Adrenal gland (tissue), 19 donors: ENCODE measurements at places on chromosomes 7 and 10. TPM values are rescaled to one million over a fixed set of nuclear protein-coding genes. Genes with fewer than 3 reads are reported as not detected.

EIF5AL1 gene
- total RNA-seq = 0.20 TPM

WDR86 gene
- total RNA-seq = 3.5 TPM

COL13A1 gene
- 1.1 TPM for total RNA-seq

DNA sequence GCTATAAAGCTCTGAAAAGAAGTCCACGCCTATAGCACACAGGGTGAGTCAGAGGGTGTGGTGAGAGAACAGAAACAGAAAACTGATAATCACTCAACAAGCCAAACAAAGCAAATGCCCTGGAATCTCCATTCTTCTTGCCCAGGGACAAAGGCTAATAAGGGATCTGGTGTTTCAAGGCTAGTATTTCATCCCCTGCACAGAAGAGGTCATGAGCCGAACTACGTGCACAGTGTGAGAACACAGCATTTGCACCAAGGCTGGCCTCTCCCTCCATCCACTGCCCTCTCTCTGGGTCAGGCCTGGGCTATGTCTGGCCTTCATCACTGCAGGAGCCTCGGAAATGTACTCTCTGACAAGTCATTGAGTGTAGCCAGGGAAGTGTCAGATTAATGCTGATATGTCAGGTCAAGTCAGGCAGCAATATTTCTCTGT lies 42.7 kb downstream of the PRR15 start:
- DNase-seq = peak; percentile 65

DNA sequence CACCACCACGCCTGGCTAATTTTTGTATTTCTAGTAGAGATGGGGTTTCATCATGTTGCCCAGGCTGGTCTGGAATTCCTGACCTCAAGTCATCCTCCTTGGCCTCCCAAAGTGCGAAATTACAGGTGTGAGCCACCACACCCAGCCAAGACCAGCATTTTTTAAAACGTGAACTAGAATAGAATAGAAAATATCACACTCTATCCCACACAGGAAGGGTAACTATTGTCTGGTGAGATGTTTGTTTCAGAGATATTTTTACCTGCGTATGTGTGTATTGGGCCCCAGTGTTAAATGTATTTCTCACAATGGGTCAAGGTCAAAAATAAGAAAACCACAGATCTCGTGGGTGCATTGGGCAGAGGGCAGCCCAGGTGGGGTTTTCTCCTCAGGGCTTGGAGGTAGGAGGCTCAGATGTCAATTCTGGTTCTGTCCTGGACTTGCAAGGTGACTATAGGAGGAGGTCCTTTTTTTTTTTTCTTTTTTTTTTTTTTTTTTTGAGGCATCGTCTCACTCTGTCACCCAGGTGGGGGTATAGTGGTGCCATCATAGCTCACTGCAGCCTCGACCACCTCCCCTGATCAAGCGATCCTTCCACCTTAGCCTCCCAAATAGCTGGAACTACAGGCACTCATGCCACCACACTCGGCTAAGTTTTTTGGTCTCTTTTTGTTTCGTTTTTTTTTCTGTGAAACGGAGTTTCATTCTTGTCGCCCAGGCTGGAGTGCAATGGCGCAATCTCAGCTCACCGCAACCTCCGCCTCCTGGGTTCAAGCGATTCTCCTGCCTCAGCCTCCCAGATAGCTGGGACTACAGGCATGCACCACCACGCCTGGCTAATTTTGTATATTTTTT lies 19.0 kb downstream of the SH2B2 start:
- DNase-seq = no peak

- no peak for DNase-seq
Measured at GRCh38 chr10:10054466-10054865, 963.2 kb upstream of the CELF2 start.

GRCh38 chr7:2069472-2069860 lies 163.3 kb downstream of the MAD1L1 start:
- no peak for DNase-seq

- peak; percentile 21 for DNase-seq
Measured at GRCh38 chr7:124276005-124276622, 243.2 kb upstream of the TMEM229A start.

DNA sequence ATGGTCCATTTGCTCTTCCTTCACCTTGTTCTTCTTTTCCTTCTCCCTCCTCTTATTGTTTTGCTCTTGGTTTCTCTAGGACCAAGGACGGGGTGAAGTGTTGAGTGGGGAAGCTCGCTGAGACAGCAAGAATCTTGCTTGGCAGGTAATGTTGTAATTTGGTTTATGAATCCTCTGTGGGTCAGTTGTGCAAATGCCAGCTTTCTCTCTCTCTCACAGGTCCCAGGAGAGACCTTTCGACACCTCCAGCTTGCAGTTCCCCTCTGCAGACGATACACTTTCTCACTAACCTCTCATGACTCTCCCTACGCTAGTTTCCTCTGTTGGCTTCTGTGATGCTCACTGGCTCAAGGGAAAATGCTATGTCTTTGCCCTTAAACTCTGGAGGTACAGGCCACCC lies 77.0 kb downstream of the FRMD4A start:
- no peak for DNase-seq

- DNase-seq = no peak
Measured at GRCh38 chr7:27941522-27941921, 201.6 kb downstream of the TAX1BP1 start.

DNA sequence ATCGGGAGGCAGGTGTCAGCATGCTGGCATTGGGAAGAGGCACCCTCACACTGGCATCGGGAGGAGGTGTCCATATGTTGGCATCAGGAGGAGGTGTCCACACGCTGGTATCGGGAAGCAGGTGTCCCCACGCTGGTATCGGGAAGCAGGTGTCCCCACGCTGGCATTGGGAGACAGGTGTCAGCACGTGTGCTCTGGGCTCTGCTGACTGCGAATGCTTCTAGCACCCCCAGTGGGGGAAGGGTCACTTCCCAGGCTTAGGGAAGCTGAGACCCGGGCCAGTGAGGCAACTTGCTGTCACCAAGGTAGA lies 92.5 kb upstream of the IKZF1 start:
- DNase-seq = no peak

- peak; percentile 40 for DNase-seq
Measured at GRCh38 chr7:5670183-5670935, 111.1 kb downstream of the RNF216 start.

DNA sequence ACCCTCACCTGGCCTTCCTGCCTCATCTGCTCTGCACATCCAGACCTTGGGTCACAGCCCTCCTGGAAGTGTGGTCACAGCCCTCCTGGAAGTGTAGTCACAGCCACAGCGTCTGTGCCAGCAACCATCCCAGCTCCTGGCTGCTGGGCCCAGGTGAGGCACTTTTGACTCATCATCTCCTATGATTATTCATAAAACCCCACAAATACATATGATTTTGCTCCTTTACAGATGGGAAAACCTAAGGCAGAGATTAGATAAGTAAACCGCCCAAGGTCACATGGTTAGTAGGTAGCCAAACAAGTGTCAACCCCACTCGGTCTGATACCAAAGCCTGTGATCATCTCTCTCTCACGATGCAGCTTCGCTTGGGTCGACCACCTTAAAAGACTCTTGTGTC lies 94.3 kb downstream of the PRLHR start:
- no peak for DNase-seq

DNA sequence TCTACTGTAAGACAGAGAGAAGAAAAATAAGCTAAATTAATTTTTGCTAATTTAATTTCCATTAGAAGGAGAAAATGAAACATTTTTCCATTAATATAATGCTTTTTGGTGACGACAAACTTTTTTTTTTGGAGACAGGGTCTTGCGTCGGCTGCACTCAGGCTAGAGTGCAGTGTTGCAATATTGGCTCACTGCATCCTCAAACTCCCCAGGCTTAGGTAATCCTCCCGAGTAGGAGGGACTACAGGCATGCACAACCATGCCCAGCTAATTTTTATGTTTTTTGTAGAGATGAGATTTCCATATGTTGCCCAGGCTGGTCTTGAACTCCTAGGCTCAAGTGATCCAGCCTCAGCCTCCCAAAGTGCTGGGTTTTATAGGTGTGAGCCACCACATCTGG lies 229.8 kb upstream of the LRRN3 start:
- DNase-seq = no peak

- no peak for DNase-seq
Measured at GRCh38 chr7:14377646-14378266, 388.3 kb upstream of the ETV1 start.

DNA sequence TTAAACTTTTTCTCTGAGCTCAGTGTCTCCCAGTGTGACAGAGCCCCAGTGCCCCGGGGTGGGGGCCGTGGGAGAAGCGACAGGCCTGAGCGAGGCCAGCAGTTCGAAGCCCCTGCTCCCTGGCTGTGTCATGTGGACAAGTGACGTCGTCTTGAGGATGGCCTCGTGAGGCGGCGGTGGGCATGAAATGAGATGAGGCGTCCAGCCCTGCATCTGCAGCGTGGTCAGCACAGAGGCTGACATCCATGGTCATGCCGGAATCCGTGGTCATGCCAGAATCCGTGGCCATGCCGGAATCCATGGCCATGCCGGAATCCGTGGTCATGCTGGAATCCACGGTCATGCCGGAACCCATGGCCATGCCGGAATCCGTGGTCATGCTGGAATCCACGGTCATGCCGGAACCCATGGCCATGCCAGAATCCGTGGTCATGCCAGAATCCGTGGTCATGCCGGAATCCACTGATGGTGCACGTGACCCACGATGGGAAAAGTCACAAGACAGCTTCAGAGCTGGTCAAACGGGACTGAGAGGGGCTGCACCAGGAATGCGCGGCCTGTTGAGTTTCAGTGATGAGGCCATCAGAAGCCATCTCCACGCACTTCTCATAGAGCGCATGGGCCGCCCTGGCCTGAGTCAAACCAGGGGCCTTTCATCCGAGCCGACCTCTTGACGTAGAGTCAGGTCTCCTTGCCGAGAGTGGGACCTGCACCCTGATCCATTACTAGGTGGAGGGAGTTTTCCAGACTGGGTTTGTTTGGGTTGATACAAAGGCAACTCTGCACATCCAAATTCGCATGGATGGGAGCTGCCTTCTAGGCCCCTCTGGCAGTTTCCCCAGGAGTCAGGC lies 342.5 kb downstream of the PTPRN2 start:
- DNase-seq = no peak

GRCh38 chr7:98136423-98136822 lies 29.8 kb downstream of the LMTK2 start:
- DNase-seq = no peak
